ENCODE measurements at places on chromosomes 11 and 22.

GRCh38 chr22:31185056-31185455, 25.1 kb downstream of the RNF185 start:
- no peak for DNase-seq

- no peak for DNase-seq
These were observed 128.3 kb downstream of the CRYBB2 start for GRCh38 chr22:25347752-25348102.

DNA sequence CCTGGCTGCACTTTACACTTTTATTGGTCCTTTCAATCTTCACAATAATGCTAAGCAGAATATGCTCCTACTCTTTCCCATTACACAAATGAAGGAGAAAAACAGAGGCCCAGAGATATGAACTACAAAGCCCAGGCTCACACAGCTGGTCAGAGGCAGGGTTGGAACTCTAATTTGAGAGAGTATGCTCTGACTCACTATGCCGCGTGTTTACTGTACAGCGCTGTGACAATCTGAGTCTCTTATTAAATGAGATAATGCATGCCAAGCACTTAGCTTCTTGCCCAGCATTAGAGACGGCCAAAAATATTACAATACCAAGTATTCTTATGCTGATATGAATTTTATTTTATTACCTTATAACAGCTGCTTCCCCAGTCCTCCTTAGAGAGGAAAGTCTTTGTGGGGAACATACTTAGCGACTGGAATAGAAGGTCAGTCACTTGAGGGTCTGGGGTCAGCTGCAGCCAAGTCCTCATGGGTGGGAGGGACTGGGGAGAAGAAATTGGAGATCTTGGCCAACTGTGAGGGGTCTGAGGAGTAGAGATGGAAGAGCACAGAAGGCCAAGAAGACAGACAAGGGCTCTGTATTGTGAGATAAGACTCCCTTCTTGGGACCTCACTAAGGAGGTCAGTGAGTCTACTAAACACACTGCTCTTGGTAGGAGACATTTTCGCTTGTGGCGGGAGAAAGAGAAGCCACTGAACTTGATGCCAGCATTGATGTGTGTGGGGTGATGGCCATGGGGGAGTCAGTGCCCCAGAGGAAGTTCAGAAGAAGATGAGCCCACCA, 150.8 kb upstream of the TIMP3 start:
- no peak for DNase-seq

- DNase-seq: no peak
These were observed 367.6 kb downstream of the TBC1D22A start for GRCh38 chr22:47129902-47130635.
